ENCODE measurements at places on chromosomes 5 and 9. TPM values are rescaled to one million over a fixed set of nuclear protein-coding genes. Genes with fewer than 3 reads are reported as not detected.

Gene BTNL3
- total RNA-seq: not detected

Gene ZDHHC11B
- under 0.01 TPM for total RNA-seq

Gene NMUR2
- not detected for total RNA-seq

Gene MROH2B
- total RNA-seq: not detected

Gene SCGB3A2
- not detected for total RNA-seq

Gene TMEM215
- total RNA-seq: not detected

Gene EFNA5
- 2.5 TPM for total RNA-seq

Gene TCERG1
- total RNA-seq: 28.4 TPM

Gene PPP3R2
- not detected for total RNA-seq

Gene PCDHGA12
- 14.7 TPM for total RNA-seq

Gene F2RL2
- 10.4 TPM for total RNA-seq

Gene TBCA
- total RNA-seq: 175 TPM

Gene BOD1
- total RNA-seq: 76.9 TPM

Gene GFI1B
- total RNA-seq: not detected

Gene PAM
- 232 TPM for total RNA-seq

Gene C7
- 0.96 TPM for total RNA-seq

Gene SH2D3C
- 0.19 TPM for total RNA-seq

Gene MIGA2
- 27.3 TPM for total RNA-seq

Gene GPR150
- 2.5 TPM for total RNA-seq

Gene FSD1L
- 3.6 TPM for total RNA-seq

Gene STKLD1
- total RNA-seq: 0.19 TPM
